Thymus (tissue), 14 donors: ENCODE measurements at places on chromosomes 3 and 15.

- no peak for DNase-seq
Measured at GRCh38 chr15:89847101-89847500, 32.4 kb upstream of the ANPEP start.

- no peak for DNase-seq
Measured at GRCh38 chr15:76936671-76937070, 5.1 kb downstream of the RCN2 start.

DNA sequence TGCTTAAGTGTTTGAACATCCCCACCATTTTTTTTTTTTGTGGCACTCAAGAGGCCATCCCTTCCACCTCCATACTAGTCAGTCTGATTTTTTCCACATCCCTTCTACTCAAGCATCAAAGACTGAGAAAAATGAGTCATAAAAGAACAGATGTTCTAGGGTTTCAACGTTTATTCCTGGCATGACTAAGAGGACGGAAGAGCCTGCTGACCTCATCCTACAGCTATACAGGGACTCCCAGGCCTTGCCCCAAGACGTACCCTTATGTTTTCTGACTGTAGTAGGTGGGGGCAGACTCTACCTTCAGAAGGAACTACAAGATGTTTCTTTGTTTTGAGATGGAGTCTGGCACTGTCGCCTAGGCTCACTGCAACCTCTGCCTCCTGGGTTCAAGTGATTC is 3.3 kb upstream of the ITPKA start:
- DNase-seq = no peak

DNA sequence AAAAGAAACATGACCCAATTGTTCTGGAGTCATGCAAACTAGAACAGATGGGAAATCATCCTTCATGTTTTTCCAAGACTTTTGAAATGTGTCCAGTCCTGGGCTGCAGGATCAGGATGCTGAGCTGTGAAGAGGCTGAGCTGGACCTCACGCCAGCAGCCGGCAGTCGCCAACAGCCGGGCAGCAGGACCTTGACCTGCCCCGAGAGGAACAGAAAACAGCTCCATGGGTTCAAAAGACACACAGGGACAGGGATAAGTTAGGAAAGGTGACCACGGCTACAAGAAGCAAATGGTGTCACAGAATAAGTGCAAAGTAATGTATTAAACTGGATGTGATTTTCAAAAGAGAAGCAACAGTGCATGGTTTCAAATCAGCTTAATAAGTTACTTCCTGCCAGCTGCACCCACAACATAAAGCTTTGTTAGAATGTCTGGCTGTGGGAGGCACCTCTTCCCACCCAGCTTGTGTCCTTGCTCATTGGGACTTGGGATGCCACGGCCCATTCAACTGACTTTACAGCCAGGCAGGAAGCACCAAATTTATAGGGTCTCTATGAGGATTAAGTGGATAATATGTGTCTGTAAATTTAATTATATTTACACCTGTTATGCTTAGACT is 266.4 kb downstream of the GABRG3 start:
- DNase-seq = no peak
